ENCODE measurements at places on chromosomes 3 and 15.
A peak's percentile ranks its signal among the peaks of the same experiment; 100 is the strongest.

GRCh38 chr3:138861798-138862197 is 27.1 kb upstream of the PIK3CB start:
- DNase-seq, result no peak

GRCh38 chr15:86840996-86841395 is 761.3 kb downstream of the AGBL1 start:
- no peak for DNase-seq

DNA sequence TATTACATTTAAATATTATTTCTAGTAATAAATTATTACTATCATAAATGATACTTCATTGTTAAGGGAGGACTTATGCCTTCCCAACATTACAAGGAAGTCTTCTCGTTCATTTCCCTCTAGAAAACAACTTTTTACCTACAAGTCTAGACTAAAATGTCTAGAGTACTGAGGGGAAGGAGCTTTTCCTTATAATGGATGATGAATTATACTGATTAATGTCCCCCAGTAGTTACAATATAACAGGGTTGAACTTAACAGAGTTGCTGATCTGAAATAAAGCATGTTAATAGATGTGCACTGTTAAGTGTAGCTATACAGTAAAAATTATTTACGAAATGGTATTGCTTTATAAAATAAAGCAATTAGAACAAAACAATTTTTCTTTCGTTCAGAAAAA is 2.7 kb upstream of the MNS1 start:
- DNase-seq, result no peak

DNA sequence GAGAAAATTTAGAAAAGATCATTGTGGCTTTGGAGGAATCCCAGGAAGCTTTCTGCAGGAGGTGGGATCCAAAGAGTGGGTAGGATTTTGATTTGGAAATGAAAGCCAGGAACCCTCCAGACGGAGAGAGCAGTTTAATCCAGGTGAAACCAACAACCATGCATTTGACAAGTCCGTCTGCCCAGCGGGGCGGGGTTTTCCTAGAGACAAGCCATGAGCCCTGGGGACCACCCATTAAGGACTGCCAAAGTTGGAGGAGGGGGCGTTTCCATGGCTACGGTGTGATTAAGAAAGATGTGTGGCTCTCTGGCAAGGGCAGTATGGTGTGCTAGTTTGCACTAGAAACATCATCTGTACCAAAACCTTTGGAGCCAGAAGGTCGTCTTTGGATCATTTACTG is 53.4 kb downstream of the SRGAP3 start:
- peak; percentile 82 for DNase-seq

DNA sequence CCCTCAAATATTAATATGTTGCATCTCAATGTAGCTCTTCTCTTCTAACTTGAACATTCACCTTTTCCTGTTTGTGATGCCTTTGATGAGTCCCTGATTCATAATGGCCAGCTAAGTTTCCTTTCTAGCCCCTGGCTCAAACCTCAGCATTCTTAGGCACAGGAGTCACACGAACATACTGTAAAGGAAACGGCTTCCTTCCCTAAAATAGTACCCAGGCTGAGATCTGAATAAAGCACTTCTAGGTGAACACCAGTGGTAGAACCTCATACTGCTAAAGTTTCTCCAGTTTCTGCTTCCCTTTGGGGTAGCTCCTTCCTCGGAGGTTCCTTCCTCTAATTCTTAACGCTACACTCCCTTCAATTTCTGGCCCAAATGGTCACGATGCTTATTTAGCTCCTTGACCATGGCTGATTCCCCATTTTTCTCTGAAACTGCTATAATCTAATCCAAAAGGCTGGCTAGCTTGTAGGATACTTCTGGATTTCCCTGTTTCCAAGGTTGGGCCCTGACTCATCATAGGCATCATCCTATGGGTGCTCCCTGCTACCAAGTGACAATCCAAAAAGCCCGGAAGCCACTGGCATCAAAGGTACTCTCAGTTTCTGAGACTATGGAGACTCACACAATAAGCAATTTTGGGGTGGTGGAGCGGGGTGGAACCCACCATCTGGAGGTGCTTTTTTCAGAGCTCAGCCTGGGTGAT is 2.4 kb downstream of the ANAPC13 start:
- no peak for DNase-seq

DNA sequence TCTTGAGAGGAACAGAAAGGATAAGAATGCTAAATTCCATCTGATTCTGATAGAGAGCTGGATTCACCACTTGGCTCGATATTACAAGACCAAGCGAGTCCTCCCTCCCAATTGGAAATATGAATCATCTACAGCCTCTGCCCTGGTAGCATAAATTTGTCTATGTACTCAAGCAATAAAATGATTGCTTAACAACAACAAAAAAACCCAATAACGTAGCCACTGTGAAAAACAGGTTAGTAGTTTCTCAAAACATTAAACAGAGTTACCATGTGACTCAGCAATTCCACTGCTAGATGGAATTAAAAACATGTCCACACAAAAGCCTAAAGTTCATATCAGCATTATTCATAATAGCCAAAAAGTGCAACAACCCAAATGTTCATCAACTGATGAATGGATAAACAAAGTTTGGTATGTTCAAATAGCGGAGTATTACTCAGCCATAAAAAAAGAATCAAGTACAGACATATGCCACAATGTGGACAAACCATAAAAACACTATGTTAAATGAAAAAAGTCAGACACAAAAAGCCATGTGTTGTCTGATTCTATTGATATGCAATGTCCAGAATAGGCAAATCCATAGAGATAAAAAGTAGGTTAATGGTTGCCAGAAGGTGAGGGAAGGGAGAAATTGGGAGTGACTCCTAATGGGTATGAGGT is 16.8 kb downstream of the BCL2L10 start:
- DNase-seq, result no peak

DNA sequence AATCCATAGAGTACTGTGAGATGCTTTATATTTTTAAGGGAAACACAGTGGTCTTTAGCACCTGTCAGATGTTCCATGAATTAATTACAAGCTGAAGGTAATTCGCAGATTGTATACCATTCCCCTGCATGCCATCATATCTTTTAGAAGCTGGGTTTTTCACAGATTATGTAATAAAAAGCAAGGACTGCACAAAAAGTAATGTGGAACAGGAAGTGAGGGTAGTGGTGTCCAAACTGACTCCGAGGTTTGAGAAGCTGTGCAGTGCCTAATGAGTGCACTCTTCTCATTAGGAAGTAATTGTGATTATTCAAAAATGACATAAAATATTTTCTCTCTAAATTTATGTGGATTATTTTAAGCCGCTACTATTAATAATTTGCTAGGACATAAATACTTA is 123.2 kb downstream of the GOLIM4 start:
- DNase-seq, result no peak

DNA sequence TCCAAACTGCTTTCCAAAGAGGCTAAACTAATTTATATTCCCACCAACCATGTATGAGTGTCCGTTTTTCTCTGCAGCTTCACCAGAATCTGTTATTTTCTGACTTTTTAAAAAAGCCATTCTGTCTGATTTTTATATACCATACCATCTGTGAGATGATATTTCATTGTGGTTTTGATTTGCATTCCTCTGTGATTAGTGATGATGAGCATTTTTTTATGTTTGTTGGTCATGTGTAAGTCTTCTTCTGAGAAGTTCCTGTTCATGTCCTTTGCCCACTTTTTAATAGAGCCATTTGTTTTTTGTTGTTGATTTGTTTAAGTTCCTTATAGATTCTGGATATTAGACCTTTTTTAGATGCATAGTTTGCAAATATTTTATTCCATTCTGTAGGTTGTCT is 179.4 kb upstream of the ALCAM start:
- no peak for DNase-seq
